ENCODE measurements at places on chromosomes 11 and 22.

DNA sequence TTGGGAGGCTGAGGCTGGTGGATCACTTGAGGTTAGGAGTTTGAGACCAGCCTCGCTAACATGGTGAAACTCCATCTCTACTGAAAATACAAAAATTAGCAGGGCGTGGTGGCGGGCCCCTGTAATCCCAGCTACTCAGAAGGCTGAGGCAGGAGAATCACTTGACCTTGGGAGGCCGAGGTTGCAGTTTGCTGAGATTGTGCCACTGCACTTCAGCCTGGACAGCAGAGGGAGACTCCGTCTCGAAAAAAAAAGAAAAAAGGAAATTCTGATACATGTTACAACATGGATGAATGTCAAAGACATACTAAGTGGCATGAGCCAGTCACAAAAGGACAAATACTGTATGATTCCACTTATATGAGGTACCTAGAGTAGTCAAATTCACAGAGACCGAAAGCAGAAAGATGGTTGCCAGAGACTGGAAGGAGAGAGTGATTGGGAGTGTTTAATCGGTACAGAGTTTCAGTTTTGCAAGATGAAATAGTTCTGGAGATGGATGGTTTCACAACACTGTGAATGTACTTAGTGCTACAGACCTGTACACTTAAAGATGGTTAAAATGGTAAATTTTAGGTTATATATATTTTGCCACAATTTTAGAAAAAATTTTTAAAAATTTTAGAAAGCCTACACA, 92.3 kb downstream of the BLID start:
- DNase-seq, result no peak

GRCh38 chr11:17457396-17458173, 19.1 kb downstream of the ABCC8 start:
- no peak for DNase-seq

DNA sequence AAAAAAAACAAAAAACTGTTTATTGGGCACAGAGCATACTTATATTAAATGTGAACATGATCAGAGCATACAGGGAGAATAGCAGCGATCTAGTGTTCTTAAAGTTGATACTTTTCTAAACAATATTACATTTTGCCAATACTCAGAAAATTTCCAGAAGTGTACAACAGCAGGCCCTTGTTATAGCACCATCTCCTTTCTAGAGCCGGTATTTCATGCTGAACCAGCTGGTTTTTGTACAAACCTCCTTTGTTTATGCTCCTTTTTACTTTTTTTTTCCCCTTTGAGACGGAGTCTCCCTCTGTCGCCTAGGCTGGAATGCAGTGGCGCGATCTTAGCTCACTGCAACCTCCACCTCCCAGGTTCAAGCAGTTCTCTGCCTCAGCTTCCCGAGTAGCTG, 90.7 kb downstream of the PPP6R3 start:
- no peak for DNase-seq

DNA sequence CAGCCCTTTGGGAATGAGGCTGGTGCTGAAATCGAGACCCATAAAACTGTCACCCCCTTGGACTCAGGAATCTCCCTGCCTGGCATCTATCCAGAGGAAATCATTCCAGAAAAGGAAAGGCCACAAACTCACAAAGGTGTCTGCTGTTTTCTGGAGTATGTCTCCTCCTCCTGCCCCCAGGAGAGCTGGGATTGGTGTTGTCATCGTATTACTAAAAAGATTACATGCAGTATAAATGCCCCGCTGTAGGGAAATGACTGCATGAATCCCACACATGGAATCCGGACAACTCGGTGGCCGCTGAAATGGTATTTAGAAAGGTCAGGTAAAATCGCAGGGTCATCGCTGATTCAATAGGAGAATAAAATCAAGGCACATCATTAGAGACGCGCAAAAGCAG, 18.9 kb upstream of the RFPL3 start:
- DNase-seq, result no peak

GRCh38 chr22:37827056-37827455, 3.9 kb downstream of the GALR3 start:
- no peak for DNase-seq
